ENCODE measurements at places on chromosomes 13 and 19.

- no peak for DNase-seq
Observed at GRCh38 chr13:68185444-68186141, 955.5 kb upstream of the PCDH9 start.

DNA sequence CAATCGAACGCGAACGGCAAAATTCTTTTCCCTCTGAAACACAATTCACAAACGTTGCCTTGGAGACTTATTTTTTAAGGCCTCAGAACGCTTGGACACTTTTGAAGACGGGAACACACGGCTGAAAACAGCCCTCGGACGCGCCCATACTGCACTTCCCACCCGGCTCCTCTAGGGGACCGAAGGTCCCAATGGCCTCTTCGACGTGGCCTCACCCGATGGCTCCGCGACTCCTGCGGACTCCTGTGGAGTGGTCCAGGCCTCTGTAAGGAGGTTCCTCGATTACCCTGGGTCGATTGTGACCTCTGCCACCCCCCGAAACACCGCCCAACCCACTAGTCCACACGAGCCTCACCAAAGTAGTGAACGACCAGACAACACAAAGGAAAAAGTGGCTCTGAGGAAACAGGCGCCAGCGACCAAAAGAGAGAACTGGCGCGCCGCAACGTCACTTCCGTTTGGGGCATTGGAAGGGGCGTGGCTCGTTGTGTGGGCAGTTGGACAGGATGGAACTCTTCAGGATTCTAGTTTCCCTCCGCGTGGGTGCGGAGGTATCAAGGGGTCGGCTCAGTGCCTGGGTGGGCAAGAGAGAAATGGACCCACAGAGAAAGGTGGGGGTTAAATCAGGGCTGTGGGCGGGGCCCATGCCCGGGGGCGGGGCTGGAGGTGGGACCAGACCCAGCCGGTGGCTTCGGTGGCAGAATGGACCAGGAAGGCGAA, at the start of gene ZNF560:
Gene ZNF560, minus strand, starts transcription at position 434 of the 720 bp plus-strand sequence. CDS start 23,303 bp downstream, outside the sequence.
- no peak for DNase-seq

DNA sequence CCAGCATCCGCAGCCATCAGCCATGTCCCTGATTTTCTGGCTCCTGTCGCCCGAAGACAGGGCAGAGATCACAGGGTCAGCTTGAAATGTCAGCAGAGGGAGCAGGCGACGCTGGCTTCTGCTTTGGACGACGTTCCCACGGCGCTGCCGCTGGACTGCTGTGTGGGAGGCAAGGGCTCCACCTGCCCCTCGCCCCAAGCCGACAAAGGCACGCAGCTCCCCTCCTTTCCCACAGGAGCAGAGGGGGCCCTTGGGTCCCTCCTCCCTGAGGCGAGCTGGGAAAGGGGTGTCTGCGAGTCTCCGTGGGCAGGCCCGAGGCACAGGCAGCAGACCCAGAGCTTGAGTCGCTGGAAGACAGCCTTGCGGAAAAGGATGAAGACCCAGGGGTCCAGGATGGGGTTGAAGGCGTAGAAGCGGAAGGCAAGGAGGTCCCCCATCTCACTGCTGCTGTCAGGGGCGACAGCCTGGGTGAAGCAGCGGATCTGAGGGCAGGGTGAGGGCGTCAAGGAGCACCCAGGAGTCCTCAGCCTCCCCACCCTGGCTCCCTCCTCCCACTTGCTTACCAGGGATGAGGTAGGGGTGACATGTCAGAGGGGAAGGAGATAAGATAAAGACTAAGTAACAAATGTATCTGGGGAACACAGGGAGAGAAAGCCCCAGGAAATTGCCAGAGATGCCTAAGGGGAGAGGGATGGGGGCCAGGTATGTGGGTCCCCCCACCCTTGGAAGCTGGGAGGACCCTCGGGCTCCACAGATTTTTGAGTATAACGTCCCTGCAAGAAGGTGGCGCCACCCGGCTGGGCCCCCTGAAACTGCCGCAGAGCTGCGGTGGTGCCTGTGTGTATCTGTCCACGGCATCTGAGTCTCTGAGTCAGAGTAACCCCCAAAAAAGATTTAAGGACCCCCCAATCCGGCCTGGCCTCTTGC, 3.4 kb downstream of the PTGIR start:
- no peak for DNase-seq

GRCh38 chr13:74101436-74101835, 32.8 kb downstream of the KLF12 start:
- DNase-seq: no peak

- no peak for DNase-seq
Observed at GRCh38 chr19:2239771-2240770, 3.4 kb downstream of the SF3A2 start.

GRCh38 chr19:6070720-6071485, 39.4 kb downstream of the RFX2 start:
- DNase-seq: no peak

GRCh38 chr13:59480396-59481259, 683.1 kb downstream of the DIAPH3 start:
- DNase-seq: no peak

- DNase-seq: no peak
Observed at GRCh38 chr13:112978561-112979405, 9.8 kb downstream of the MCF2L start.

GRCh38 chr19:50196322-50196932, 7.0 kb upstream of the MYH14 start:
- DNase-seq: no peak

GRCh38 chr19:36973021-36973843, 57.1 kb downstream of the ZNF568 start:
- DNase-seq: peak; percentile 73

DNA sequence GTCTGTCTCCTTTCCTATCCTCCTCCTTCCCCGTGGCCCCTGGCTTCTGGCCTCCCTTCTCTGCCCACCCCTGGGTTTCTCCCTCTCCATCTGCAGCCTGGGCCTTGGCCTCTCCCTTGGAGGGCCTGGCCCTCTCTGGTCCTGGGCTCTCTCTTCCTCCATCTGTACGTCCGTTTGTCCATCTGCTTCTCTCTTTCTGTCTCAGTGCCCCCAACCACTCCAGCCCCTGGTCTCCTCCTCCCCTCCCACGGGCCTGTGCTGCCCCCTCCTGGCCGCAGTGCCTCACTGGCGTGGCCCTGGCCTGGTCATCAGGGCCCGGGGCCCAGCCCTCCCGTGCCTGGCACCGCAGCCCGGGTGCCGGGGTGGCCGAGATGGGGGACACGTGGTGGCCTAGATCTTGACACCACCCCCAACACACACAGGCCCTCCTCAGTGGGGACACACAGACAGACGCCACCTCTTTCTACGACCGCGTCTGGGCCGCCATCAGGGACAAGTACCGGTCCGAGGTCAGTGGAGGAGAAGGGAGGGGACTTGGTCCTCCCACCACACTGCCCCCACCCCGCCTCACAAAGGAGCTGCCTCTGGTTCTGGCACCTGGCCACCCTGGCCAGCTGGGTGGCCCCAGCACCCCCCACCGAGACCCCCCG, 11.3 kb downstream of the PRKCSH start:
- peak; percentile 43 for DNase-seq

DNA sequence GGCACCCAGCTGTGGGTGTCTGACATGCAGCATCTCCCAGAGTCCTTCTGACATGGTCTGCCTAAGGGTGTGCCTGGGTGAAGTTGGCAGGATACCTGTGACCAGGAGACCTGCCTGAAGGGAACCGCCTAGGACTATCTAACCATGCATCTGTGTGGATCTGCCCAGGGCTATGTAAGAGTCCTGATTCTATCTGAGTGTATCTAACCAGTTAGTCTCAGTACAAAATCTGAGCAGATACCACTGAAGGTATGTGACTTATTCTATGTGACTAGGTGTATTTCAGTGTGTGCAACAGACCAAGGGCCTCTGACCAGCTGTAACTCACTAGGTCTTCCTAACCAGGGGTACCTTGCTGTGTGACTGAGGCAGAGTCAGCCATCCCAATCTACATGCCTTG, 28.2 kb upstream of the FBL start:
- no peak for DNase-seq

- no peak for DNase-seq
Observed at GRCh38 chr13:66152596-66152995, 1077.5 kb downstream of the PCDH9 start.

DNA sequence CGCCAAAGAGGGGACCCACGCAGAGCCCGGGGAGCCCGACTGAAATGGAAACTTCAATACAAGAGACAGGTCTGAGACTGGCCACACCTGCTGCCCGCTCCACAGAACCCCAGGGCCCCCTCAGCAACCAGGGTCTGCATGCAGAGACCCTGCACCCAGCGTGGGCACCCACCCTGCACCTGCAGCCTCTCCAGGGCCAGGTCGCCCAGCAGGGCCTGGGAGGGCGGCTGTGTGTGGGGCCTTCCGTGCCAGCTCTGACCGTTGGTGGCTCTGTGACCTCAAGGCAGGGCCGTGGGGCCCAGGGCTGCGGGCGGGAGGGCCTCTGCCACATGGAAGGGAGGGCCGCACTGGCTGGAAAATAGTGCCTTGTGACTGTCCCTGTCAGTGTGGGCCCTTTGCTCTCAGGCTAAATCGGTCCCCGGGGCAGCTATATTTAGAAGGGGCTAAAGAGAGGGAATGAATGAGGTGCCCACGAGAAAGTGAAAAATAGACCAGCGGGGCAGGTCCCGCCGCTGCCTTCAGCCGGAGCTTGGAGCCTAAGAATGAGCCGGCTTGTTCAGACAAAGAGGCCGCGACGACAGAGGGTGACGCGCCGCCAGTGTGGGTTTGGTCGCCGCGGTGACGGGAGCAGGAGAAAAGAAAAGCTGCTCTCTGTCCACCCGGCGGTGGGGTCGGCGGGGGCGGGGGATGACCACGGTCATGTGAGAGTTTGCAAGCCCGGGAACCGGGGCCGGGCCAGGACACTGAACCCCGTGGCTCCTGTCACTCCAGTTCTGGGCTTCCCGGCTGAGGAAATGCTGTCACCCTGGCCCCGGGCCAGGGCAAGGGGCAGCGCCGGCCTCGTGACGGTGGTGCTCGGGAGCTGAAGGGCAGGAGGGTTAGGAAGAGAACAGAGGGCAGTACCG, 70.5 kb downstream of the GADD45B start:
- no peak for DNase-seq

DNA sequence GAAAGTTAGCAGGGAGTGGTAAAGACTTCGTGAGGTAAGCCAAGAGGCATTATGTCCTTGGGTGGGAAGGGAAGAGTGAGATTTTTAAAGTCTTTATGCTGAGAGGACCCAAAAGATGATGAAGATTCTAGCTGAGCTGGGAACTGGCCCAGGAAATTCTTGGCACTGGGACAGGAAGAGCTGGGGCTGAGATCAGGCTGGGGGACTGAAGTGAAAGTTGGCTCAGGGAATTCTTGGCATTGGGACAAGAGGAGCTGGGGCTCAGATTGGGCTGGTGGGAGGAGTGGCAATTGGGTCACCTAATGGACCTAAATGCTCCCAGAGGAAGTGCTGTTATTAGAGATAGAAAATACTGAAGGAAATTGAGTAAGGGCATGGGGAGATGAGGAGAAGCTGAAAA, 8.8 kb downstream of the SCEL start:
- DNase-seq: no peak

- DNase-seq: no peak
Observed at GRCh38 chr13:73171271-73171682, 112.5 kb downstream of the KLF5 start.

GRCh38 chr13:48562296-48563066, 29.6 kb upstream of the RCBTB2 start:
- peak; percentile 65 for DNase-seq

- no peak for DNase-seq
Observed at GRCh38 chr13:26943748-26944147, 183.2 kb upstream of the GPR12 start.

DNA sequence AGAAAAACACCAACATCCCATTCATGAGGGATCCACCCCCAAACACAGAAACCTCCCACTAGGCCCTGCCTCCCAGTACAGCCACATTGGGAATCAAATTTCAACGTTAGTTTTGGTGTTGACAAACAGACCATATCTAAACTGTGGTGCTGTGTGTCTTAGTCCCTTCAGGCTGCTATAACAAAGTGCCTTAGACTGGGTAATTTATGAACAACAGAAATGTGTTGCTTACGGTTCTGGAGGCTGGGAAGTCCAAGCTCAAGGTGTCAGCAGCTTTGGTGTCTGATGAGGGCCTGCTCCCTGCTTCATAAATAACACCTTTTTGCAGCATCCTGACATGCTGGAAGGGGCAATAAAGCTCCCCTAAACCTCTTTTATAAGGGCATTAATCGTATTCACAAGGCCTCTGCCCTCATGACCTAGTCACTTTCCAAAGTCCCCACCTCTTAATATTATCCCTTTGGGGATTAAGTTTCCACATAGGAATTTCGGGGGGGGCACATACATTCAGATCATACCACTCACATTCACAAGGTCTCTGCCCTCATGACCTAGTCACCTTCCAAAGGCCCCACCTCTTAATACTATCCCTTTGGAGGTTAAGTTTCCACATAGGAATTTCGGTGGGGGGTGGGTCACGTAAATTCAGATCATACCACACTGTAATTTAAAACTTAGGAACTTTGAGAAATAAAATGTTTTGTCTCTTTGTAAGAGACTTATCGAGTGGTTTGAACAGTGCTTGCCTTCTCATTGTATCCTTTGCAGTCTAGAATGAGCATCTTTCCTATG, 27.5 kb downstream of the ZNF507 start:
- DNase-seq: no peak

DNA sequence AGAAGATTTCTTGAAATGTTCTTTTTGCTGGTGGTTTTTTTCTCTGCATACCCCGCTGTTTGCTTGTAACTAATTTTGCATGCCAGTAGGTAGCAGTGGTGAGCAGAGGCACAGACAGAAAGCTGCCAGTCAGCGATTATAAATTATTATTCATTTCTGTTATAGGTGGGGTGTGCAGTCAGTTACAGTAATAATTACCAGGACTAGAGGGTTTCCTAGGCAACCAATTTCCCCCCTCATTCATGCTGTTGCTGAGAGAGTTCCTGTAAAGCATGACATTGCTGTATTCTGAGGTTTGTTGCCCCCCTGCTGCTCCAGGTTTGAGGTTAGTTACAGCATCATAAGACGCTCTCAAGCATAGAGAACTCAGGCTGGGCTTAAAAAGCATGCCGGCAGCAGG, 104.5 kb downstream of the URI1 start:
- no peak for DNase-seq

DNA sequence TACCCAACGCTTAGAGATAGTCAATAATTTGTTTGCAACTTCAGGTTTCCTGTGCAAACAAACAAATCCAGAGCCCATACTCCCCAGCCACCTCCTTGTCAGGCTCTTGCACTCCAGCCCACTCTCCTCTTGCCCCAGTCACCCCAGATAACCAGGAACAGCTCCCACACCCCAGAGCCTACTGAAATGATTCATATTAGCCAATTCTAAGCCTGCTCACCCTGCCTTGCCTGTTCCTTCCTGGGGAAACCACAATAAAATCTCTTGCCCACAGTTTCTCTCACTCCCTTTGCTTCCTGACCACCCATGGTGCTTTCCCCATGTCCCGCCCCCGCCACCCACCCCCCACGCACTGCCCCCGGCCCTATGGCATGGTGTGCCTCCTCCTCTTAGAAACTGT, 3.8 kb upstream of the ACTL9 start:
- no peak for DNase-seq

Data from effector CD4-positive, alpha-beta T cell (primary cell).